Fibroblast of the aortic adventitia (primary cell): ENCODE measurements at places on chromosomes 2 and 18. TPM values are rescaled to one million over a fixed set of nuclear protein-coding genes. Genes with fewer than 3 reads are reported as not detected.

- no peak for DNase-seq
Measured at GRCh38 chr2:181264001-181264400, 193.2 kb upstream of the ITGA4 start.

- no peak for DNase-seq
Measured at GRCh38 chr2:12060886-12061285, 314.5 kb downstream of the LPIN1 start.

- no peak for DNase-seq
Measured at GRCh38 chr2:74373985-74374384, 6.1 kb downstream of the DCTN1 start.

- DNase-seq: peak; percentile 67
Measured at GRCh38 chr2:190023860-190024259, 38.7 kb downstream of the MSTN start.

Gene CDK5R2
- total RNA-seq: not detected in 2 replicates

DNA sequence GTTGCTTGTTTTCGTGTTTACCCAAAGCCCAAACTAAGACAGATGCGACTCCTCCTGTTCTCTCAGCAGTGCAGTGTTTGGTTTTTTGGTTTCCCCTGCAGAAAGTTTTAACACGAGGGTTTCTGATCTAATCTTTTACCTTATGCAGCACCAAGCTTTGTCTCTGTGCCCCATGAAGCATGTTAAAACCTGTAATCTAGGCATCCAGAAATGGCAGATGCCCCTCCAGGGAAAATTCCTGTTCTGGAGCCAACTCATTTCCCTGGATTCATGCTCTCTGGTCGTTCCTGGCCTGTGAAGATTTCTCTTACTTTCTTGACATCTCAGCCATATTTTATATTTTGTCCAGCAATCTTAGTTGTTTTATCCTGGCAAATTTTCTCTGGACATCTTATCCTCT lies 91.5 kb downstream of the LTBP1 start:
- DNase-seq: no peak

Gene ERBB4
- 0.16 and 5.8 TPM in 2 replicates for total RNA-seq

DNA sequence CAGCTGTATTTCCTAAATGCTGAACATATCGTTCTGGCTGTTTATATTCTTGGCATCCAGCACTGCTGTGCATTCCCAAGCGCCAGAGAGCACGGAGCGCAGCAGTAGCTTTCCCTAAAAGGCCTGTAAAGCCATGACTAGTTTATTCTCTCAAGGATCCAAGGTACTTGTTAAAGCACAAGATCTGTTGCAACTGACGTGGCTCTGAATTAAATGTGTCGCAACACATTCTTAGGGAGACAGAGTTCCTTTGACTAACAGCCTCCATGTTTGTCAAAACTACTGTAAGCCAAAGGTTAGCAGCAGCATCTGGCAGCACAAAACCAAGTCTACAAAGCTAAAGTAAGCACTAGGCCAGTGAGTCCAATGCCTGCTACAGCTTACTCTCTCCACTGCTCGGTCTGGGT lies 188.6 kb upstream of the FN1 start:
- DNase-seq: peak; percentile 97

DNA sequence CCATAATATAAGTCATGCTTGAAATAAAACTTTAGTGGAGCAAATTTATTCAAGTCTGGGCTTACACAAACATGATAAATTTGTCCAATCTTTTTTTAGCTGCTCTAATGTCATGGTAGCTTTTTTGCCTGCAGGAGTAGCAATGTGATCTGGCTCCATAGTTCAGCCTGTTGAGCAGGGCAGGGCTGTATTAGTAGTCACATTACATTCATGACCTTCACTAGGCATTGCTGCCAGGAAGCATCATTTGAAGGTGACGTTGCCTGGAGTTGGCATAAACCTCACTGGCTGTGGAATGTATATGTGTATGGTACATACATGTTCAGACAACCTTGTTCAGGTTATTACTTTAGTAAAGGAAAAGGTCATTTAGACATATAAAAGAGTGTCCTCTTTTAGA lies 76.6 kb downstream of the CCDC85A start:
- no peak for DNase-seq

Gene WNT6
- total RNA-seq: not detected in 2 replicates

GRCh38 chr18:56240405-56240804 lies 398.0 kb downstream of the TXNL1 start:
- DNase-seq: no peak

GRCh38 chr18:35938158-35938557 lies 34.3 kb upstream of the RMP24 start:
- DNase-seq: peak; percentile 51

GRCh38 chr2:74474899-74475298 lies 2.4 kb upstream of the MRPL53 start:
- DNase-seq: no peak

GRCh38 chr2:158184556-158185343 lies 83.1 kb downstream of the UPP2 start:
- DNase-seq: no peak

Gene GALNT5
- total RNA-seq: 11.4 and 38.3 TPM in 2 replicates

DNA sequence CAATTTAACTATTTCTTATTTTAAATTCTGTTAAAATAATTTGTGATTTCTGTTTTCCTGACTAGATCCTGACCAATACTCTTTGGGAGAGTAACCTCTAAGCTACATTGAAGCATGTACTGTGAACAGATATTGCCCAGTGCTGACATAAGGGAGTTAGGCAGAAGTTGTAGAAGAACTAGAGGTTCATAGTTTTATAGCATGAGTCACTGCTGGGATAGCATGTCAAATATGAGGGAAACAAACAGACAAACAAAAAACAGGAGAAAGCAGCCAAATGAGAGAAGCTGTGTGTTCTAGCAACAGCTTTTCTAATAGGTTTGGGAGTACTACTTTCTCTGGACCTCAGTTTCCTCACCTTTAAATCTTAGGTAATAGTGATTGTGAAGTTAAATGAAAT lies 72.4 kb downstream of the CERS6 start:
- peak; percentile 36 for DNase-seq

GRCh38 chr2:220296174-220296573 lies 668.7 kb downstream of the SLC4A3 start:
- DNase-seq: no peak

DNA sequence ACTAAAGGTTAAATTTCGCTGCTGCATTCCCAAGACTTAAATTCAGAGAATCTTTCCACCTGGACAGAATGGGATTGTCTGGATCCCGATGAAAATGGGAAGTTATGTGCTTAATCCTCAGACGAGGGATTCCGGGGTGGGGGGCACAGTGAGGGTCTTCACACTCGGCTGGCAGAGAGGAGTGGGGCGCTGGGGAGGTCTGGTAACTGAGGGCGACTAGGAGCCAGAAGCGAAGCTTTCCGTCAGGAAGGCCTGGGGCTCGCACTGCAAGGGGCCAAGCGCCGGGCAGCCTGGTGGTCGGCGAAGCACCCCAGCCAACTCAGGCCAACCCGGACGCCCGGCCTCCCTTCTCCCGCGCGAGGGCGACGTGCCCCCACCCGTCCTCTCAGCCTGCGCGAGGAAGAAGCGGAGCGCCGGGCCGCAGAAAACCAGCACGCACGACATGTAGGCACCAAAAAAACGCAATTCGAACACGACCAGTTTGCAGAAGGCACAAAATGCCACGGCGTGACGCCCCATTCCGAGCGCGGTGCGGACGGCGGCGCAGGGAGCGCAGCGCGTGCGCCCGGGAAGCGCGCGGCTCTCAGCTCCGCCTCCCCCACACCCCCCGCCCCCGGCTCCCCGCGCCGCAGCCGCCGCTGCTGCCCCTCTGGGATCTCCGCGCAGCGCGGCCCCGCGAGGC lies 188.1 kb downstream of the ZEB2 start:
- DNase-seq: peak; percentile 65
